ENCODE measurements at places on chromosomes 11 and 22.

DNA sequence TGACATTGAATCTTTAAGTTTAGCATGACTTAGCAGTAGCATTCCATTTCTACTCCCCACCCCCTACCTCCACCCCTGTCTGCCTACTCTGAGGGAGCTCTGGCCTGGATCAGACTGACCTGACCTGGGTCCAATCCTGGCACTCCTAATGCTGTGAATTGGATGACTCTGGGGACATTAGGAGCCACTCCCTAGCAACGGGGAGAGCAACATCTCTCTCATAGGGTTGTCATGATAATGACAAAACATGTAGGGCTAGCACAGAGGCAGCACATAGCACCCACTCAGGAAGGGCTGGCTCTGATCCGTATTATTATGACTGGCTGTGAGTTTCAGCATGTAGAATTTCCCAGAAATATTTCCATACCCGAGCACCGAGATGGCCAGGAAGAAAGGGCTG lies 40.5 kb downstream of the CABIN1 start:
- DNase-seq = no peak

GRCh38 chr11:116348226-116348625 lies 424.6 kb downstream of the BUD13 start:
- no peak for DNase-seq

DNA sequence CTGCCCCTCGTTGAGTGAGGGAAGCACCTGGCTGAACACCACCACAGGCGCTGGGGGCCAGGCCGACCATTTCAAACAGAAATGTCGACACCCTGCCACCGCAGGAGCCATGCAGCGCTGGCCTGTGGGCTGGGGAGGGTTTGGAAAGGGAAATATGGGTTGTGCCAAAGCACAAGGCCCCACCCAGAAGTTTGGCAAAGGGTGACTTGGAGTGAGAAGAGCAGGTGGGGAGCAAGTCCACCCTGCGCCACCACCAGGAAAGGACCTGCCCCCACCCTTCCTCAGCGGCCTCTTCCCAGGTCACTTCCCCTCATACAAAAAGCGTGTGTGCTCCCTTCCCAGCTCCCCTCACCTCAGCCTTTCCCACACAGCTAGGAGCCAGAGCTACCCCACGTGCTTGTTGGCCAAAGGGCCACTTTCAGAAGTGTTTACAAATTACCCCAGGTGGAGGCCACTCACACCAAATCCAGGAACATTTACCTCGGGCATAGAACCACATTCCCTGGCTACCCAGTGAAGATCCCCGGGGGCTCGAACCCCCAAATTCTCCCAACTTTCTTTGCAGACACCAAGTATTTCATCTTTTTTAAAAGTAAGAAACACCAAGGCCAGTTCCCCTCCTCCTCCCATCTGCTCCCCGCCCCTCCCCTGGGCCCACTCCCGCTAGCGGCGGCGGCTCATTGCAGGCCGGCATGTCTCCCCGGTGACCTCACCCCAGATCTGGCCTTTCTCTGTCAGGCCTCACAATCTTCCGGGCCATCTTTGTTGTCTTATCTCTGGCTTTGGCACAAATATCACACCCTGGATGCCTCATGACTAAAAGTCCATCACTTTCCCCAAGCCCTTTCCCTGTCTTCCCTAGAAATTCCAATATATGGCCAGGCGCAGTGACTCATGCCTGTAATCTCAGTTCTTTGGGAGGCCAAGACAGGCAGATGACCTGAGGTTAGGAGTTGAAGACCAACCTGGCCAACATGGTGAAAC lies 20.5 kb upstream of the SCGB1A1 start:
- peak; percentile 86 for DNase-seq

GRCh38 chr22:17218341-17218740 lies 894 bp downstream of the ADA2 start:
- no peak for DNase-seq

- no peak for DNase-seq
These were observed 21.6 kb downstream of the MAPK1 start for GRCh38 chr22:21845558-21846453.

DNA sequence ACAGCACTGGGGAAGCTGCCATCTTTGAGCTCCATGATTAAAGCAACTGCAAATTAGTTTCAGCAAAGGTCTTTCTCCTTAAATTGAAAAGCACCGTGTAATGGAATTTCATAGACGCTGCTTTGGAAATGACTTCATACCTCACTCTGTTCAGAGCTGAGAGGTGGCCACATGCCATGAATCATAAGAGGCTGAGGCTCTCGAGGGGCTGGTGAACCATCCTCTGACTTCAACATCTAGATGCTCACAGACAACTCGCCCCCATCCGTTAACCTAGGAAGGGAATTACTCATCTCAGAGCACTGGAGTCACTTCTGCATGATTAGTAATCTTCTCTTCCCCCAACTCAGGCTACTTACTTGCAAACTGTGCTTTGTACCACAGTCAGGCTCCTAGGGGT lies 122.3 kb downstream of the RCN1 start:
- DNase-seq = peak; percentile 70

DNA sequence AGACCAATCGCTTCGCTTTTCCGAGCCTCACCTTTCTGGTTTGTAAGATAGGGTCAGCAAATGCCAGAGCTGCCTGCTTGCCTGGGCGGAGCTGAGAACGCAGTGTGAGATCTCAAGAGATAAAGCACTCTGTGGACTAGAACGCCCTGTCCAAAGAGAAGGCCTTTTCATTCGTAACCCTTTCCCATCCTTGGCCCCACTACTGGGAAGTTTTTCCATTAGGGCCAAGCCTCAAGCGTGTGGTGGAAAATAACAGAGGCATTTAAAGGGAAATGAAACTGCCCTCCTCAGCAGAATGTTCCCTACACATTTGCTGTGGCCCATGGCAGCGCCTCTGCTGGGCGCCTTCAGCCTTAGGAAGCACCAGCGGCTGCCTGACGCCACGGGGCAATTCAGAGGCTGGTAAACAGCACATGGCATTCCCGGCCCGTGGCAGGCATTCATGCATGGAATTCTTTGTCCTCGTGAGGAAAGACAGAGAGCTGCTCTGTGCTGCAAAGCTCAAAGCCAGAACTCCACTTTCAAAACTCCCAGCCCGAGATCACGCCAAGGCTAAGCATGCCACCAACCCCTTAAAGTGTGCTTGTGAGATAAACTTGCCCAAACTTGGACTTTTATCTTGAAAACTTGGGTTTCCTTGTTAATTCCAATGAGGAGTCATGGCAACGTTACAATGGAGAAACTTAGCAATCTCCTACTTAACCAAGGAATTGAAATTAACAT lies 38.1 kb downstream of the AHNAK start:
- peak; percentile 89 for DNase-seq

DNA sequence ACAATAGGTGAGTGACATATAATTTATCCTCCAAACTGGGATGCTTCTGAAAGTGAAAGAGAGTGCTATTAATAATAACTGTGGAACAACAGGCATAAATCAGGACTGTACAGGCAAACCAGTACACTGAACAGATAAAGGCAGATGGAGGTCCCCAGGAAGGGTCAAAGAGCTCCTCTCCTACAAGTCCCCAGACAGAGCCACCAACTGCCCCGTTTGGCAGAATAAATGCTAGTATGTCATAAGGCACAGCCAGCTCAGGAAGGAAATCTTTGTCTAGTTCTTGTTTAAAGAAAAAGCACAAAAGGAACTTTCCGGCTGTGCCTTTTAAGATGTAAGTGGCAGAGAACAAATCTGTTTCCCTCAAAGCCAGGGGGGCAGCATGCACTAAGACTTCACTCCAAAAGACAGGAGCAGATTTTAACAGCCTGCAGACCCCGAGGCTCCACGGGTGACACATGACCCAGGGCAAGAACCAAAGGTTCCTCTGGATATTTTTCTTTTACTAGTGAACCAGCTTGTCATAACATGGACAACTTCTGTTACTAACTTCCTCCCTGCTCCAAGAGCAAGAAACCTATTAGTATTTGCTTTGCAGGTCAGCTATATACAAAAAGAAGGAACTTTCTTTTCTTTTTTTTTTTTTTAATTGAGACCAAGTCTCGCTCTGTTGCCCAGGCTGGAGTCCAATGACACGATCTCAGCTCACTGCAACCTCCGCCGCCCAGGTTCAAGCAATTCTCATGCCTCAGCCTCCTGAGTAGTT lies 50.2 kb downstream of the MYH9 start:
- DNase-seq = no peak

DNA sequence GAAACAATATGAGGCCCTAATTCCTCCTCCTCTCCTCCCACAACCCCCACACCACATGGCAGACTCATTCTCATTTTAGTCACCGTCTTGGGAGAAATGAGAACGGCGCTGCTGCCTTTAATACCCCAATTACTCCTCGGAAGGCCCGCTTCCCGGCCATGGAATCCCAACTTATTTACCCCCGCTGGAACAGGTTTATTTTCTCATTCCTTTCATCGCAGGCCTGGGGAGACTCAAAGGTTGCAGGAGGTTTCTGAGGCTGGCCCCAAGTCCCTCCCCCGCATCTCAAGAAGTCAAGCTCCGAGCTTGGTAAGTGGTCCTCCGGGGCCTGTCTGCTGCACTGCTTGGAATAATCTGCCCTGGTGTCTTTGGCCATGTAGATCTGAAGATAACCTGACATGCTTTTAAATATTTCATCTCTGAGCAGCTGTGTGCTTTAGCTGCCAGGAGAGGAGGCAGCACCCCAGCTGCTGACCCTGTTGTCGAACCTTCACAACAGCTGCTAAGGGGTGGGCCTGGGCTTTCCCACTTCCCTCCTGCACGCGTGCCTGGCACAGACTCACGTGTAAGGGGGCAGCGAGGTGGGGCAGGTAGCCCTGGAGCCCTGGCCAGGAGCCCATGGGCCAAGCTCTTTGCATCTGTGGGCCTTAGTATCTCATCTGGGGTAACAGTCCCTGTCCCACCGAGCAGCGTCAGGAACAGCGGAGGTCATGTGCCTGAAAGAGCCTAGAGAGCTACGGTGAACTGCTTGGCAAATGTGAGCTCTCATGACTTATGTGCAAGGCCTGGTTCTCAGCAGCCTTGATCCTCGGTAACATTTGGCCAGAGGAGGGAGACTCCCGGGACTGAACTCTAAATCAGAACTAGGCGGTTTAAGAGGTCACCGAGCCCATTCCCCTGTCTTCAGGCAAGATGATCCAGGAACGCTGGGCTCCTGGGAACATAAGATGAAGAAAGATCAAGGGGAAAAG lies 164.6 kb downstream of the ST3GAL4 start:
- no peak for DNase-seq

DNA sequence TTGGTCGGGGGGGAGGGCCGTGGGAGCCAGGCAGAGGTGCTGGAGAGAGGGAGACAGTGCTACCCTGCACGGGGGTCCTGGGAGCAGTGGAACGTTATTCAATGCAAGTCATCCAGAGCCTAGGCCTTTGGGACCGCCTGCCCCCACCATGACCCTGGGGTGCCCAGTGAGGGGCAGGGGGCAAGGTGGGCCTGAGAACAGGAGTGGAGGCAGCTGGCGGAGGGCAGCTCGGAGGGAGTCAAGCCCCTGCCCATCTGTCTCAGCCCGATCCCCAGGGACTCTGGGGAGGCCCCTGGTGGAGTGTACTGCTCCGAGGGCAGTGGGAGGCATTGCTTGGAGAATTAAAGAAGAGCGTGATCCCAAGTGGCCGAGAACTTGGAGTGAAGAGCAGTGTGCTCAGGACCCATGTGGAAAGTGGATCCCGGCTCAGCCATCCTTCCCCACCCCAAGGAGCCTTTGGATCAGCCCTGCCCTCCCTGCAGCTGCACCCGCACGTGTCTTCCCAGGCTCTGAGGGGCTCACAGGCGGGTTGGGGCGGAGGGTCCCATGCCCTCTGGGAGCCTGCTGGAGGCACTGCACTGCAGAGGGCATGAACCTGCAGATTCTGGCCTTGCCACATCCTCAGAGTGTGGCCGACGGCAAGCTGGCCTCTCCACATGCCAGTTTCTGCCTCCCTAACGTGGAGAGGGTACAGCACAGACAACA lies 34.0 kb upstream of the SMIM38 start:
- no peak for DNase-seq

- no peak for DNase-seq
These were observed 360.1 kb downstream of the TBC1D22A start for GRCh38 chr22:47122441-47123000.

DNA sequence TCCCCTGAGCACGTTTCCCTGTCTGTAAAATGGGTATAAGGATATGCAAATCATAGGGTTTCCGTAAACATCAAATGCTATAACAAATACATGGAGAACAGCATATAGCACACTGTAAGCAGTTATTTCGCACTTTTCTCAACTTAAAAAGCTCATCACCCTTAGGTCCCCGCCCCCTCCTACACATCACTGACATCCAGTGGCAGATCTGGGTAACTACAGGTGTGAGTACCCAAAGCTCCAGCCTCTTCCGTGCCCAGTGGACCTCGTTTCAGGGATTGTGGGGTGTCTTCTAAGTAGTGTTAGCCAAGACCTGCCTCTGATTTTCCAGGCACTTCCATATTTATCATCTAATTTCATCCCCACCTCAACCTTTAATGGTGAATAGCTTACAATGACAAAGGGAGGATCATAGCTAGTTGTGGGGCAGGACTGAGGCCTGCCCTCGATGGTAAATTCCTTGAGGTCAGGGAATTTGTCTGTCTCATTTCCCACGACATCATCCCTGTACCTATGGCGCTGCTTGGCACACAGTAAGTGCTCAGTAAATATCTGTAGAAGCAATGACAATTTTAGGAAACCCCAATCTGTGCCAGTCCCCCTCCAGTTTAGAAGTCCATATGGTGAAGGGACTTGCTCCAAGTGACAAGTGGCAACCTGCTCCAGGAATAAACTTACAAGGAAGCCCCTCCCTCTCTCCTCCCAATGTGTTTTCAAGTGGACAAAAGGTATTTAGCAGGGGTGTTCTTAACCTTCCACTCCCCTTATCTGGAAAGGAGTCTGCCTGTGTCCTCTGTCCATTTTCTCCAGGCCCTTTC lies 340.5 kb downstream of the TENM4 start:
- peak; percentile 69 for DNase-seq

DNA sequence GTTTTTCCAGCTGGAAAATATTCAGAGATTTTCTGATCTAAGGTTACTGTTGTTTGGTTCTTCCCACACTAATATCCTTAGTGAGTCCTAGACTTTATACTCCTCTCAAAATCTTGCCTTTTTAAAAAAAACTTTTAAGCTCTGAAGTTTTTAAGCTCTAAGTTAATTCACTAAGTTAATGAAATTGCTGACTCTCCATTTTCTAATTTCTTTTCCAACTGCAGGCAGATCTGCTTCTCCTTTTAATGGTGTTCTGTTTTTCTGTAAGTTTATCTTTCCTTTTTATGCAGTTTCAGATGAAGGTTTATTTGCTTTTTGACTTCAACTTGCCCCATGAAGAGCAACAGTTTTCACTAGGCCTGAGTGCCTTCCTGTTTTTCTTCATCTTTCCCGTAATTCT lies 125.8 kb upstream of the ARHGAP42 start:
- peak; percentile 26 for DNase-seq

- peak; percentile 71 for DNase-seq
These were observed 148.2 kb upstream of the SNX19 start for GRCh38 chr11:131064373-131064991.

GRCh38 chr11:68989936-68990606 lies 9.3 kb upstream of the MRGPRD start:
- no peak for DNase-seq

GRCh38 chr11:12642806-12643428 lies 31.3 kb upstream of the TEAD1 start:
- DNase-seq = no peak

GRCh38 chr11:64698427-64698826 lies 24.6 kb downstream of the NRXN2 start:
- DNase-seq = no peak

- DNase-seq = no peak
These were observed 451 bp downstream of the FHIP1B start for GRCh38 chr11:6233984-6234386.

Measured in EH (cell line).